ENCODE measurements at places on chromosomes 4 and X. TPM values are rescaled to one million over a fixed set of nuclear protein-coding genes. Genes with fewer than 3 reads are reported as not detected.

DNA sequence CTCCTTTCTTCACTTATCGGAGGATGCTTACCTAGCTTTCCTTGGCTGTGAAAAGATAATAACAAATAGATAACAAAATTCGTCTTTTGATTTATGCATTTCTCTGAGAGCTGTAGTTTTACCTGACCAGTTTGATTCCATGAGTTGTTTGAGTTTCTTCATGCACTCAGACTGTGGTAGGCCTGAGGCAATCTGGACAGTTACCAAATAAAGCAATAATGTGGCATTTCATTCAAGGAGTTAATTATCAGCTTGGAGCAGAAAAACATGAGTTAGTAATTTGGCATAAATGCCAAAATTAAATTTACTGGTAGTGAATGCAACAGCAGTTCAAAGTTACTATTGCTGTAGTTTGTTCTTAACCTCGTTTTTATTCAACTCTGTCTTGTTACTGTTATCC is 53.5 kb downstream of the FABP2 start:
- DNase-seq = no peak

DNA sequence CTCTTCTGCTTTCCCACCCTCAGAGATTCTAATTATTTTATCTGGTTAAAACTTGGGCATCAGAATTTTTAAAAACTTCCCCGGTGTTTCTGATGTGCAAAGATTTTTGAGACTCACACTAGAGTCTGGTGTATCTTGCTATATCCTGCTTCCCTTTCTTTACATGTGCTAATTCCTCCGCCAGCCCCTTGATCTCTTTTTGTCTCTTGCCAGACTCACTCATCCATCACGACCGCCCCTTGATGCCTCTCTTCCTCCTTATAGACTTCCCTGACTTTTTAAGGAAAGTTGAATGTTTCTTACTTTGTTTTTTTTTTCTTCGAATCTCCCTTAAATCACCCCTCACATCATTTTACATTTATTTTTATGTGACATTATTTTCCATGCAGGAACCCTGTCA is 274.9 kb upstream of the PITX2 start:
- no peak for DNase-seq

DNA sequence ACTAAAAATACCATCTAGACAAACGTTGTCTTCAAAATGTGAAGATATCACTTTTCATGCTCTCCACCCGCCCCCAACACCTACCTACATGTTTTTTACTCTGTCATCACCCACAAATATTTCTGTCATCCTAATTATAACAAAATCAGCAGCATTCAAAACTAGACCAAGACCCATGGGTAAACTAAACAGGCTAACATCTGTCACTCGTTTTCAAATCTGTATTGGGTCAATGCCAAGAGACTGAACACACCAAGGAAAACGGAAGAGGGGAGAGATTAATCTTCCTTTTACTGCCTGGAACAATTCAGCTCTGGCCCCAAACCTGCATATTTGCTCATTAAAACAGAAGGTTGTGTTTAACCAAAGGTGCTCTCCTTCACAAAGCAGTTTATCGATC is 17.5 kb downstream of the FAM184B start:
- no peak for DNase-seq

GRCh38 chr4:14018191-14018853 is 390.8 kb upstream of the BOD1L1 start:
- DNase-seq = no peak

The GPR34 gene
- 7.1 TPM for total RNA-seq

- DNase-seq = no peak
Observed at GRCh38 chr4:188492886-188493285, 353.6 kb downstream of the TRIML1 start.

GRCh38 chr4:22473268-22473667 is 42.6 kb downstream of the ADGRA3 start:
- DNase-seq = no peak

GRCh38 chr4:153010146-153010545 is 74.0 kb downstream of the FHDC1 start:
- DNase-seq = no peak

DNA sequence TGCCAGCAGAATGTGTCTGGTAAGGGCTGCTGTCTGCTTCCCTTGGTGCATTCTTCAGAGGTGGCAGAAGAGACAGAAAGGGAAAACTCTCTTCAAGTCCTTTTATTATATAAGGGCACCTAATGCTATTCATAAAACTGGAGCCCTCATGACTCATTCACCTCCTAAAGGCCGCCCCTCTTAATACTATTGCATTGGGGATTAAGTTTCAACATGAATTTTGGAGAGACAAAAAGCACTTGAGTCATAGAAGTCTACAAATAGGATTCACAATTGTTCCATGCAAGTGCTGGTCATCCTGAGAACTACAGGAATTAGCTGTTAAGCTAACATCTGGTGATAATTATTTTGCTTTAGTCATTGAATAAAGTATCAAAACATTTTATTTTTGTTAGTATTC is 349.5 kb downstream of the HS3ST1 start:
- no peak for DNase-seq

GRCh38 chr4:306551-306961 is 1.3 kb upstream of the ZNF732 start:
- DNase-seq = no peak

GRCh38 chrX:9940421-9940820 is 26.7 kb upstream of the CLDN34 start:
- DNase-seq = no peak

The FRG2 gene
- total RNA-seq = not detected

DNA sequence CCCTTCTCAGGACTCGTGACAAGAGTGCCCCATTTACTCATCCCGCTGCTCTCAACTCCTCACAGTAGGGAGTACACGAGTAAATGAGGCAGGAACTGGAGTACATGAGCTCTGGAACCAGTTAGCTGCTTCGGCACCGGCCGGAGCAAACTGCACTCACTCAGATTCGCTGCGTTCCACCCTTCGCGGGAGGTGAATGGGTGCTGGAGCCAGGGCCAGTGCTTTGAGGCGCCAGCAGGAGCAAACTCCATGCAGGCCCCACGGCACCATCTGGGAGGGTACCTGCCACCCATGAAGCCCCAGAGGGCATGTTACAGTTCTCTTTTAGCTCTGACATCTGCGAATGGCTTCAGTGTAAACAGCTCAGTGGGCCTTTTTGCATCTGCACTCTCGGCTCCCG is 315.5 kb upstream of the GK2 start:
- DNase-seq = no peak

DNA sequence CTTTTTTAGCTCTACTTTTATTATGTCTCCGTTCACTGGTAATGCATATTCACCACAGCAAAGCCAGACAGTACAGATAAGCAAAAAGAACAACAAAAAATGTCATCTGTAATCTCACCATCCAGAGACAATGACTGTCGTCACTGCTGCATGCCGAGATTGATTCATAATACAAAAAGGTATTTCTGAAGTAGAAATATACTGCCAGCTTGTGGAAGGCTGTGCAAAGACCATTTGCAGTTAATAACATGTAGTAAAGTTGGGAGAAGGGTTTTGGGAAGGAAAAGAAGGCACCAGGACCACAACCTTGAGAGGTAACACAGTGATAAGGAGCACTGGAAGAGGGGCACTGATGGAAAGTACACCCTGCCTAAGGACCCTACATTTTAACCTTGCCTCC is 223.0 kb upstream of the ZIC3 start:
- no peak for DNase-seq

GRCh38 chrX:70141373-70141772 is 8.1 kb downstream of the IGBP1 start:
- DNase-seq = no peak

DNA sequence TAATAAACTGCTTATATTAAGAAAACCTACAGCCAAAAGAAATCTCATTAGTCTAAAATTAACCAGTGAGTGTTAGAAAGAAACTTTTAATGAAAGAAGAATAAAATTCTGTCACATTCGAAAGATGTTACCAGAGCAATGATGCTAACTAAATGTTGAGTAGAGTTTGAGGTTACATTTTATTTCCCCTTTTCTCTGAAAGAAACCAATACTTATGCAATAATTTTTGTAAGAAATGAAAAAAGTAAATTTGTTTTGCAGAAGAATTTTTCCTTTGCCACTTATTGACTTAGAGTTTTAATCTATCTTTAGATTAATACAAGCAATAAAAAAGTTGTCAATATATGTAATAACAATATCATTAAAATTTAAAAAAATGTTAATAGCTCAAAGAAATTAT is 574.0 kb upstream of the GALNTL6 start:
- DNase-seq = no peak

DNA sequence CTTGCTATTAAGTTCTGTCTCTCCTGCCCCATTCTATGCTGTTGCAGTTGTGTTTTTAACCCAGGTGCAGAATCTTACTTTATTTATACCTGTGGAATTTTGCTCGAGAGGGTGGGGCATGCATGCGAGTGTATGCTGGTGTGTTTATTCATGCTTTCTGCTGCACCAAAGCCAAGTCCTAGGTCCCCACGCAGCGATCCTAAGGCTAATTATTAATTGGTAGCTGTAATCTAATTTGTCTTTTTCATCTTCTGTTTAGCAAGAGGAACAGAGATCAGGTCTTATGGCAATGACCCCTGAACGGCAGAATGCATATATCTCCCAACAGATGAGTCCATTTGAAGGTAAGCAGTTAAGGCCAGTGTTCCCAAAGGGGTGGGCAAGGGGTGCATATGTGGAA is 58.7 kb upstream of the MTM1 start:
- DNase-seq = no peak

DNA sequence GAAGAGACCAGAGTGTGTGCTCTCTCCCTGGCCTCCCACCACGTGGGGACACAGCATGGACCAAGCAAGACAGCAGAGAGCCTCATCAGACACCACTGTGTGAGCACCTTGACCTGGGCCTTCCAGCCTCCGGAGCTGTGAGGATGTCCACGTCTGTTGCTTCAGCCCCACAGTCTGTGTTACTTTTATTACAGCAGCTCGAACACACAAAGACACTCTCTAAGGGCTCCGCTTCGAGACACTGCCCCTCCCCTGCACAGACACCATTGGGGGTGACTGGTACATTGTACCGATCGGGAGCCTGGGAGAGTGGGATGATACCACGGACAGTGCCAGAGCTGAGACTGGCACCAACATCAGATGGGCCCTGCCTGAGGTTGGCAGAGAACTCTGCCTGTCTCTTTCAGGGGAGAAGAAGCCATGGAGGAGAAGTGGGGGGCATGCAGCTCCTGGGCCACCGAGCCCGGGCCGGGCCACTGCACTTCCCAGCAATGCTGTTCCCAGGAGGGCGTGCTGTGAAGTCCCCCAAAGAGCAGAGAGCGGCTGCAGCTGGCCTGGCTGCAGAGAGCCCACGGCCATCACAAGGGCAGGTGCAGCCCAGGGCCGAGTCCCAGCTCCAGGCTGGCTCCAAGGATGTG is 48.1 kb upstream of the HMX1 start:
- DNase-seq = peak; percentile 30

GRCh38 chr4:102871772-102872171 is 3.0 kb downstream of the CISD2 start:
- no peak for DNase-seq

DNA sequence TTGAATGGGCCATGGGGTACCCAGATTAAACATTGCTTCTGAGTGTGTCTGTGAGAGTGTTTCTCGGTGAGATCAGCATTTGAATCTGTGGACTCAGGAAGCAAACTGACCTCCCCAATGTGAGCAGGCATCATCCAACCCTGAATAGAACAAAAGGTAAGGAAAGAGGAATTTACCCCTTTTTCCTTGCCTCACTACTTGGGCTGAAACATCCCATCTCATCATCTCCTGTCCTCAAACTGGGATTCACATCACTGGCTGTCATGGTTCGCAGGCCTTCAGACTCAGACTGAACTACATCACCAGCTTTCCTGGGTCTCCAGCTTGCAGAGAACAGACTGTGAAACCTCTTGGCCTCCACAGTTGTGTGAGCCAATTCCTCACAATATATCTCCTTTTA is 47.1 kb downstream of the TEC start:
- DNase-seq = no peak

- no peak for DNase-seq
Observed at GRCh38 chrX:126701380-126701779, 118.1 kb upstream of the PRR32 start.

The DMRTC1 gene
- not detected for total RNA-seq

The PRDM5 gene
- 26.3 TPM for total RNA-seq

DNA sequence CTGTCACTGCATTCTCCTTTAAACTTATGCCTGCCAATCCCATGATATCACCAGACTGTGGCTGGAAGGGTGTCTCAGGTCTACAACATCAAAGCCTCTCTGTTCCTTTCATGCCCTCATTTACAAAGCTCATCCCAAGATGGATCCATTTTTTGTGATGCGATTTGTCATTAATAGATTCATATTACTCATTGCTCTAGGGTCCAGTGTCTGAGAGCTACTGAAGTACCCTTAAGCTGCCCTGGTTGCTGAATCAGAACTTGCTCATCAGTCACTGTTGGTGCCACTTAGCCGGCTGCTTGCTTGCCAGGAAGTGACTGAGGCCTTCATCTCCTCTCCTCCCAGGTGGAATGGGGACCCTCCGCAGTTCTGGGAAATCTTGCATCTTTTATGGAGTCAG is 395.5 kb upstream of the BOD1L1 start:
- no peak for DNase-seq

DNA sequence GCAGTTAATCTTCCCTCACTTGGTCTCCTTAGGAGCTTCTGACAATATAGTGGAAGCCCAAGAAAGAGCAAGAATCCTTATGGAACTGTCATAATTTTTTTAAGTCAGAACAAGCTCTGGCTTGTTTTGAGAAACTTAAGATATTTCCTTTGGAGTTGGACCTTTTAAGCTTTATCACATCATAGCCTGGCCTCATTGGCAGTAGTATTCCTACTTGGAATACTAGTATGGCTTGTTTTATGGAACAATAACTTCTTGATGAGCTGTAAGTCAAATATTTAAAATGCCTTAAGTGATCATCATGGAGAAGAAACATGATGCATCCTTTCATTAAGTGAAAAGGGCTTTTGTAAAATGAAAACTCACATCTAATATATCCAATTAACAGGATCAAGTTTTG is 78.0 kb upstream of the NRK start:
- DNase-seq = no peak

DNA sequence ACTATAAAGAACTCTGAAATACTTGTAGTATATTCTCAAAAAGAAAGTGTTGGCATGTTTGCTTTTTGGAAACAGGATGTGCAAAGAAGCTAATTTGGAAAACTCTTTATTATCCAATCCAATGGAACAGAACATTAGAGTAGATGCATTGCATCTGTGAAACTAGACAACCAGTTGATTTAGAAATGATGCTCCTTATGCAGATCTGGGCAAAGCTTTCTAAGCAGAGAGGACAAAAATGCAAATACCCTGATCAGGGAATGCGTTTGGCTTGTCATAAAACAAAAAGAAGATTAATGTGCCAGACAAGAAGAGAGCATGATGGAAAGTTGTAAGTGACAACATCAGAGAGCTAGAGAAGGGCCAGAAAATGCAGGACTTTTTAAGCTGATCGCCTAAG is 142.3 kb downstream of the RCHY1 start:
- no peak for DNase-seq

DNA sequence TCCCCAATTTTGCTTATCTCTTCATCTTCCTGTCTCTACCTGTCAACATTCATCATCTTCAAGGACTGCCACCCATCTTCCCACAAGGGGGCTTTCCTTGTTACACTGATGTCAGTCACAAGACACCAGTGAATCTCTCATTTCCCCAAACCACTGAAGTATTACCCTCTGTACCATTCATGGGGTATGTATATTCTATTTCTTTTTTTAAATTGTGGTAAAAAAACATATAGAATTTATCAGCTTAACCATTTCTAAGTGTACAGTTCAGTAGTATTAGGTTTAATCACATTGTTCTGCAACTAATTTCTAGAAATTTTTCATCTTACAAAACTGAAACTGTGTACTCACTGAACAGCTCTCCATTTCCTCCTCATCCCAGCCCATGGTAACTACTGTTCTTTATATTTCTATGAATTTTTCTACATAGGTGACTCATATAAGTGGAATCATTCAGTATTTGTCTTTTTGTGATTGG is 98.6 kb downstream of the LARP7 start:
- no peak for DNase-seq

- DNase-seq = no peak
Observed at GRCh38 chr4:177005674-177006230, 213.0 kb upstream of the VEGFC start.

Measured in ureter (tissue), 1 donor.